Caudate nucleus (tissue), 63 donors: ENCODE measurements at places on chromosomes 7 and 10.

DNA sequence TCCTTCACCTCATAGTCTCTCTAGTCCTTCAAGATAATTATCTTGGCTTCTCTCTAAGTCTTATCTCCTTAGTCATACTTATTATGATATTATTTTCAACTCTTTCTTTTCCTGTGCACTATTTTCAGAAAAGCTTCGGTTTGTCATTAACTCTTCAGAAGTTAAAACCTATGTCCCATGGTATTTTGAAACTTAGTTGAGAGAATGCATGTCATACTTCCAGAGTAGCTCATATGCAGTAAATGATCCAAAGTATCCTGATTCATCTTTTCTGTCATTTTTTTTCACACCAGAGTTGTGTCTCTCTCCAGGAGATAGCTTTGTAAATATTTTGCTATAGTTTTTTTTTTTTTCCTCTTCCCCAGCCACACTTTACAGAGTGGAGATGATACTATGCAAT lies 1008.6 kb downstream of the NRG3 start:
- DNase-seq: no peak

DNA sequence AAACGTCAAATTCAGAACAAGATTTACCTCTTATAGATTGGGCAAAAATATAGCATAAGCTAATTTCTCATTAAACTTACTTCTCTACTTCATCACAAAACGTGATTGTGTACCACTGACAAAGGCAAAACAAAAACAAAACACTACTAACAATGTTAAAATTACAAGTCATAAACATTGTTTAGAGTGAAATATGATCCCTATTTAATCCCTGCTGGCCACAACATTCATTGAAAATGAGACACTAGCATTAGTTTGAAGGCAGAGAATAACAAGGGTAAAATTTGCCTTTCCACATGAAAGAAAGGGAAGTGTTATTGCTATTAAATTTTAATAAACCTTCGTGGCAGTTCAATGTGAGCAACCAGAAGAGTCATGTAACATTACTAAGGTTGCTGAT lies 45.0 kb downstream of the SEMA3A start:
- no peak for DNase-seq

- no peak for DNase-seq
Measured at GRCh38 chr7:44333911-44334733, 8.7 kb upstream of the CAMK2B start.

DNA sequence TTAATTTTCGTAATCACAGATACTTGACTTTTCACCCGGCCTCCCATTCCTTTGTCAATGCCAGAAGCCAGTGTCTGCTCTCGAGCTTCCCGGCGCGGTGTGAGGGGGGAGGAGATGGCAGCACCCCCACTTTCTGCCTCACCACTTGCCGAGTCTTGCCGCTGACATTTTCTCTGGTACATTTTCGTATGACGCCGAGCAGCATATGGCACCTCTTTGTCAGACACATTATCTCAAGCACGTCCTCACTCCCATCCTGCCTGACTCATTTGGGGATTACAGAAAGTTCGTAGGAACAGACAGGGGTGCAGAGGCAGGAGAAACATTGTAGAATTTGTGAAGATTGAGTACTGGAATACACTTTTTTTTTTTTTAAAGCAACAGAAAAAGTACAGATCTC lies 60.8 kb upstream of the SORCS3 start:
- peak; percentile 12 for DNase-seq

- no peak for DNase-seq
Measured at GRCh38 chr10:119379466-119380071, 162.9 kb downstream of the RGS10 start.
